ENCODE measurements at places on chromosomes 16 and 17.

GRCh38 chr17:77345260-77345910, 204.6 kb downstream of the SEC14L1 start:
- no peak overlapping the region for H3K4me3 ChIP-seq
- DNase-seq: no peak
- no peaks in the 10 kb centered on the region for H3K36me3 ChIP-seq
- H3K27ac ChIP-seq: no peak overlapping the region
- peaks cover 9% of the 10 kb centered on the region for H3K4me1 ChIP-seq

DNA sequence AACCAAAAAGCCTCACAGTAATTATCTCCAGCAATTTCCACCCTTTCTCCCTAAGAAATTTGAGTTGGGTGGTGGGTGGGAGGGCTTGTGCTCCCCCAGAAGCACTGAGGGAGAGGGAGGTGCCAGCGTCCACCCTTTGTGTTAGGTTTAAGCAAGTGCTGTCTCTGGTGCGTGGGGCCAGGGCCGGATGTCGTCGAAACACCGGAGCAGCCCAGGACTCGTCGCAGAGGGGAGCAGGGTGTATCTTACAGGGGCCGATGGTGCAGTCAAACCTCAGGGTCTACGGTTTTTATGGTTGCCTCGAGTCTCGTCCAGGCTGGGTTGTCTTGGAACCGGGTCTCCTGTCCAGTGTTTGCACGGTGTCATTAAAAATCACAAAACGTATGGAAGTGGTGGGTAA, 35.3 kb downstream of the METRNL start:
- H3K4me3 ChIP-seq: no peak overlapping the region
- no peaks in the 10 kb centered on the region for H3K36me3 ChIP-seq
- H3K27ac ChIP-seq: no peak overlapping the region
- peaks cover 13% of the 10 kb centered on the region for H3K4me1 ChIP-seq

DNA sequence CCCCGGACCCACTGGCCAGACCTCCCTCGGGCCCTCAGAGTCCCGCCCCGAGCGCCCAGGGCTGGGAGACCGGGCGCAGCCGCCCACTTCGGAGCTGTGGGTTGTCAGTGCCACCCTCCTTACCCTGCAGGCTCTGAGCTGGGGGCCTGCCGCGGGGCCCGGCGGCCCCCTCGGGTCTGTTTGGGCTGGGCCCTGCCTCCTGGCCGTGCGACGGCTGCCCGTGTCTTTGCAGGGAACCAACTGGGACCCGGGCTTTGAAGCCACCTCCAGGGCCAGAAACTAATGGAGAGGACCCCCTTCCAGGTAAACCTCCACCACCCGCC, 443 bp downstream of the TEDC2 start:
- peak overlapping the region; percentile 66 for H3K27ac ChIP-seq
- DNase-seq: no peak
- peaks cover 9% of the 10 kb centered on the region for H3K36me3 ChIP-seq
- no peaks in the 10 kb centered on the region for H3K27me3 ChIP-seq

- H3K36me3 ChIP-seq: no peaks in the 10 kb centered on the region
- H3K27ac ChIP-seq: no peak overlapping the region
- no peak for DNase-seq
- peaks cover 9% of the 10 kb centered on the region for H3K27me3 ChIP-seq
- no peaks in the 10 kb centered on the region for H3K4me1 ChIP-seq
- no peak overlapping the region for H3K4me3 ChIP-seq
These were observed 194.5 kb upstream of the COX10 start for GRCh38 chr17:13874817-13875216.

DNA sequence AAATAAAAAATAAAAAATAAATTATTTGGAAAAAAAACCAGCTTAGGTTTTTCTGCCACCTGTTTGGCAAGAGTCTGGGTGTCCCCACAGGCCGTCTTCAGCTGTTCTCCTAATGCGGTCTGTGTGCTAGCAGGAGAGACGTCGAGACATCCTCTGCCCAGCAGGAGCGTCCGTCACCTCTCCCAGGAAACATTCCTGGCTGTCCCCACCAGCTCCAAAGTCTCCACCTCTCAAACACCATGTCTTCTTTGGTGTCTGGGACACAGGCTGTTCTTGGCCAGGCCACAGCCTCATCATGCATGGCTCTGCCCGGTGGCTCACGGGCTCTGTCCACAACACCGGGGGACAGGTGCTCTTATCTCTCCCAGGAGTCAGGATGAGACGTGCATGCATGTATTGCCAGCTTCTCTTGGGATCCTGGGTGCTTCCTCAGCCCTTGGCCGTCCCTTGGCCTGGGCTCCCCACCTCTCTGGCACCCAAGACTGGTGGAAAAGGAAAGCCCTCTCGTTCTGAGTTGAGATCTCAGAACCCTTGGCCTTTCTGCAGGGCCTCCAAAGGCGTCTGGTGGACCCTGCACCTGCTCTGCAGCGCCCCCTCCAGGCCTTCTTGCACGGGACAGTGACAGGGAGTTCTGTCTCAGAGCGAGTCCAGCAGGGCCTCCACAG, 84.9 kb upstream of the CBX4 start:
- no peak overlapping the region for H3K27ac ChIP-seq
- H3K36me3 ChIP-seq: no peaks in the 10 kb centered on the region
- H3K4me3 ChIP-seq: no peak overlapping the region
- peaks cover 21% of the 10 kb centered on the region for H3K4me1 ChIP-seq
- H3K27me3 ChIP-seq: no peaks in the 10 kb centered on the region
